ENCODE measurements at places on chromosomes 1 and 21.

GRCh38 chr1:94342416-94342815 is 75.8 kb upstream of the ABCD3 start:
- no peak for DNase-seq

DNA sequence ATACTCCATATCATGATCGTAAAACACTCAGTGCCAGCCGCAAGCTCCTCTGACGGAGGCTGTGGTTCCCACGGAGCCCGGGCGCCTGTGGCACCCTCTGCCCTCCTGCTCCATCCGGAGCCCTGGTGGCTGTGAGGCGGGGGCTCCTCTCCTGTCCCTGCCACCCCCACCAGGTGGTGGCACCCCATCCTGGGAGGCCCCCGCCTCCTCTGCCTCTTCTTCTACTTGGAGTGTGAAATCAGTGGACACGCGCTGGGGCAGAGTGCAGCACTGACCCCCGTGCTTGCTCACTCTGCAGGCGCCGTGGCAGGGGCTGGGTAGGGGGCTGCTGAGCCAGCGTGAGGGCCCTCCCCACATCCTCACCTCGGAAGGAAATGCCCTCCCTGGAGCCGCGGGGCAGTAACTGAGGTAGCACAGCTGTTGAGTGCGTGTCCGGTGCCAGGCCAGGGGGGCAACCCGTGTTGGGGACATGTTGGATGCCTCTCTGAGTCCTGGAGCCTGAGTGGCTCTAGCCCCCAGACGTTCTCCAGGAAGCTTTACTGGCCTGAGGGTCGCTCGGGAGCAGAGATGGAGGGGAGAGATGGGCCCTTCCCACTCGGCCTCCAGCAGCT is 58.7 kb upstream of the ABCG1 start:
- no peak for DNase-seq

- DNase-seq = no peak
Observed at GRCh38 chr1:175713381-175713780, 30.0 kb downstream of the TNR start.

GRCh38 chr1:216456682-216457081 is 33.4 kb upstream of the USH2A start:
- DNase-seq = no peak

- DNase-seq = no peak
Observed at GRCh38 chr1:98002288-98002687, 81.5 kb upstream of the DPYD start.

GRCh38 chr1:226719596-226720387 is 19.3 kb downstream of the ITPKB start:
- no peak for DNase-seq

GRCh38 chr1:66438062-66438461 is 95.9 kb upstream of the SGIP1 start:
- no peak for DNase-seq

GRCh38 chr1:31868862-31869261 is 53.0 kb upstream of the SPOCD1 start:
- no peak for DNase-seq

DNA sequence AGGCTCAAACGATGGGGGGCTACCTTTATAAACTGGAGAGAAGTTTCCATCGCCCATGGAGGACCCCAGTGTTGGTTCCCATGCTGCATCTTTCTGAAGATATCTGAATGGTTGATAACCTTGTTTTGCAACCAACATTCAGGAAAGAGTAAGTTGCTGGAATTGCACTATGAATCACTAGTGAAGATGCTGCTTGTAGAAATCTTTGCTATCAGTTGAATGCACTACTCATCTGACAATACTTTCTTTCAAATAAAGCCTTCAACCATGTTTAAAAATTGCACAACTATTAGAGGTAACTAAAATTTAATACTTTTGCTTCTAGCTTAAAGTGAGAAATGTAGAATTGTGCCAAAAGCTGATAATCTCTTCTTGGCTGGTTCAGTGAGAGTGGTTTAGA is 86.8 kb upstream of the HIVEP3 start:
- no peak for DNase-seq

GRCh38 chr1:145708063-145708462 is 895 bp upstream of the PDZK1 start:
- no peak for DNase-seq

- no peak for DNase-seq
Observed at GRCh38 chr1:223486366-223486765, 93.2 kb downstream of the CCDC185 start.

- no peak for DNase-seq
Observed at GRCh38 chr1:98133131-98133530, 212.3 kb upstream of the DPYD start.

GRCh38 chr1:81700728-81701470 is 99.8 kb upstream of the ADGRL2 start:
- DNase-seq = no peak

GRCh38 chr1:231991231-231991630 is 364.6 kb downstream of the DISC1 start:
- DNase-seq = no peak

GRCh38 chr21:36188937-36189336 is 32.3 kb downstream of the DOP1B start:
- no peak for DNase-seq

GRCh38 chr1:232702911-232703310 is 73.0 kb upstream of the SIPA1L2 start:
- DNase-seq = no peak

- no peak for DNase-seq
Observed at GRCh38 chr1:9442278-9442846, 96.9 kb upstream of the SLC25A33 start.

DNA sequence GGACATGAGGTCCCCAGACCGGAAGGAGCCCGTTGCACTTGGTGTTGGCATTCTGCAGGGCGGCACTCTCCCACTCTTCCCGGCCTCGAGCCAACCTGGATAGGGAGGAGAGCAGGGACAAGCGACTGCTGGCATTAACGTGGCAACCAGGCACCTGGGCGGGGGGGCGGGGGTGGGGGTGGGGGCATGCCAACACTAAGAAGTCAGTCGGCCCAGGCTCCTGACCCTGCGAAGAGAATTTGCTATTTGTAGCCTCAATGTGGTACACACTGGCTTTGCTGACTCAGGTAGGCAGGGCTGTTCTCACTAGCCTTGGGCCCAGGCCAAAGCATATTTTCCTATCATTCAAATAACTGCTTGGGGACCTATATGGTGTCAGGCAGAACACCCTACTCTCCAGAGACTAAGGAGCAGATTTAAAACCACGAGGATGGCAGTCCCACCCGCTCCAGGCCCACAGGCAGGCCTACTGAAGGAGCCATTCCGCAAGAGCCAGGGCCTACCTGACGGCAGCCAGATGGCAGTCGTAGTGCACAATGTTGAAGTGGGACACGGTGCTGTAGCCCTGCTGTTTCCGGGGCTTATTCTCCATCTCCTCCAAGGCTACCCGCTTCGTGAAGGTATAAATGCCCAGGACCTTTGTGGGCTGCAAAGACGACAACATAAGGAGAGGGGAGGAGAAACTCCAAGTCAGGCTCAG is 123.7 kb downstream of the UBR4 start:
- no peak for DNase-seq

GRCh38 chr1:45753248-45754037 is 3.0 kb upstream of the IPP start:
- no peak for DNase-seq

DNA sequence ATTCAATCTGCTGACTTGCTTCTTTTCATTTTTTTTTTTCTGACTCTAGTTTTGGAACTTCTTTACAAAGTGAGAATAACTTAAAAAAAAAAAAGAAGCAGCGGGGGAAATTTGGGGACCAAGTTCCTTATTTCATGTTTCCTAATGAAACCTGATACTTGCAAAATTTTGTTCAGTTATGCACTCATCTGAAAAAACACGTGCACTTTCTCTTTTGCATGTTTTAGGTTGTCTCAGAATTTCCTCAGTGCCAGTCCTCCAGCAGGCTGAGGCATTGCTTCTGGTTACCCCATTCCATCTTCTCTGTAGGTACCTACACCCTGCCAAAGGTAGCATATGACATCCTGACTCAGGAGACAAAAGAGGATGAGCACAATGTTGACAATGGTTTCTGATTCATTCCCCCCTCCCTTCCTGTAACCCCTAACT is 299.7 kb downstream of the GRIK1 start:
- no peak for DNase-seq

DNA sequence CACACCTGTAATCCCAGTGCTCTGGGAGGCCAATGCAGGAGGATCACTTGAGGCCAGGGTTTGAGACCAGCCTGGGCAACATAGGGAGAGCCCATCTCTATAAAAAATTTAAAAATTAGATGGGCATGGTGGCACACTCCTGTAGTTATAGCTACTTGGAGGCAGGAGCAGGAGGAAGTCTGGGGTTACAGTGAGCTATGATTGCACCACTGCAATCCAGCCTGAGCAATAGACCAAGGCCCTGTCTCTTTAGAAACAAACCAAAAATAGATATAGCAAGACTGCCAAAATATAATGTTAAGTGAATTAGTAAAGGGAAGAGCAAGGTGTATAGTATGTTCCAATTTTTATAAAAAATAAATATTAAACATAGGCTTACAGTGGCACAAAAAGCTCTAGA is 28.8 kb downstream of the PLEKHO1 start:
- no peak for DNase-seq

- DNase-seq = no peak
Observed at GRCh38 chr1:161848676-161849075, 82.6 kb downstream of the ATF6 start.

- DNase-seq = no peak
Observed at GRCh38 chr1:18778437-18778836, 81.0 kb downstream of the TAS1R2 start.

DNA sequence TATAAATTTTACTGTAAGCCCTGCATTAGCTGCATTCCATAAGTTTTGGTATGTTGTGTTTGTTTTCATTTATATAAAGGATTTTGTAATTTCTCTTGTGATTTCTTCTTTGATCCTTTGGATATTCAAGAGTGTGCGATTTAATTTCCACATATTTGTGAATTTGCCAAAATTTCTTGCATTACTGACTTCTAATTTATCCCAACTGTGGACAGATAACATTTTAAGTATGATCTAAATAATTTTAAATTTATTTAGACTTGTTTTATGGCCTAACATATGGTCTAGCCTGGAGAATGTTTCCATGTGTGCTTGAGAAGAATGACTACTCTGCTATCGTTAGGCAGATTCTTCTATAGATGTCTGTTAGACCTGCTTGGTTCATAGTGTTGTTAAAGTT is 23.2 kb downstream of the RPE65 start:
- no peak for DNase-seq

GRCh38 chr1:55725378-55725777 is 510.2 kb upstream of the USP24 start:
- no peak for DNase-seq

- DNase-seq = no peak
Observed at GRCh38 chr1:32363713-32364112, 1.4 kb downstream of the TSSK3 start.

GRCh38 chr1:223843934-223844786 is 1.6 kb downstream of the TP53BP2 start:
- DNase-seq = no peak

GRCh38 chr1:50793521-50793920 is 166.5 kb downstream of the FAF1 start:
- DNase-seq = no peak

DNA sequence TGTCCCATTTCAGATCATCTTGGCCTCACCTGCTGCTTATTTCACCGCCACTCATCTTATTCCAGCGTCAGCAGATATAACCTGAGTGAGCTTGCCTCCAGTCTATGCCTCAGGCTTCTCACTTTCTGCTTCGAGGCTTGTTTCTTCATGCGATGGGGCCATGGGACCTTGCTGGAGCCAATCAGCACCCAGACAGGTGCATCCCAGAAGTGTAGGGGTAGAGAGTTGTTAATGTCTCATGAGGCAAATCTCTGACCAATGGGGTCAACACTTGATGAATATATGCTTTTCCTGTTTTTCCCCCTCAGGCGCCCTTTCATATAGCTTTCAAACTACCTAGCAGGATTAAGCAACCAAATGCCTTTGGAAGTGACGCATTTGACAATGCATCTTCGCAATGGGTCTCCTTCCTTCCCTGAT is 935 bp upstream of the YIPF1 start:
- peak; percentile 25 for DNase-seq

All from stimulated activated CD4-positive, alpha-beta T cell treated with anti-CD3 and anti-CD28 coated beads, Interleukin-2, amount 100 ng/mL, for 24 hours (primary cell).